ENCODE measurements at places on chromosomes 7 and 10.

GRCh38 chr7:116354171-116354545 is 143.8 kb downstream of the TES start:
- DNase-seq, result no peak

DNA sequence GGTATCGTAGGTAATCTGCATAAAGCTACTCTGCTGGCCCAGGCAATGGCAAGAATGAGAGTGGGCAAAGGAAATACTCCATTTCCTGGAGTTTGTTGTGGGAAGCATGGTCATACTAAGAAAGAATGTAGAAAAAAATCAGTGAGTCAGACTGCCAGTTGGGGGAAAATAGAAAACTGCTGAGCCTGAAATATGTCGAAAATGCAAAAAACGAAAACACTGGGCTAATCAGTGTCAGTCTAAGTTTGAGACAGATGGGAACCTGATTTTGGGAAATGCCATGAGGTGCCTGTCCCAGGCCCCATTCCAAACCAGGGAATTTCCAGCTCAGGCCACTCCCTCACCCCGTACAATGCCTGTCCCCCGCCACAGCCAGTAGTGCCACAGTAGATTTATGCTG is 150.0 kb downstream of the ZNF33B start:
- no peak for DNase-seq

- DNase-seq, result no peak
Measured at GRCh38 chr7:84251277-84251781, 56.7 kb upstream of the SEMA3A start.

GRCh38 chr7:155405399-155406318 is 52.3 kb upstream of the EN2 start:
- DNase-seq, result peak; percentile 28

- DNase-seq, result peak; percentile 94
Measured at GRCh38 chr7:30938435-30939316, 25.1 kb upstream of the GHRHR start.

GRCh38 chr7:18770154-18770811 is 274.7 kb downstream of the HDAC9 start:
- DNase-seq, result no peak

- DNase-seq, result no peak
Measured at GRCh38 chr10:97705006-97705670, 8.4 kb upstream of the MARVELD1 start.

- DNase-seq, result no peak
Measured at GRCh38 chr10:113980408-113981087, 63.1 kb upstream of the ADRB1 start.

DNA sequence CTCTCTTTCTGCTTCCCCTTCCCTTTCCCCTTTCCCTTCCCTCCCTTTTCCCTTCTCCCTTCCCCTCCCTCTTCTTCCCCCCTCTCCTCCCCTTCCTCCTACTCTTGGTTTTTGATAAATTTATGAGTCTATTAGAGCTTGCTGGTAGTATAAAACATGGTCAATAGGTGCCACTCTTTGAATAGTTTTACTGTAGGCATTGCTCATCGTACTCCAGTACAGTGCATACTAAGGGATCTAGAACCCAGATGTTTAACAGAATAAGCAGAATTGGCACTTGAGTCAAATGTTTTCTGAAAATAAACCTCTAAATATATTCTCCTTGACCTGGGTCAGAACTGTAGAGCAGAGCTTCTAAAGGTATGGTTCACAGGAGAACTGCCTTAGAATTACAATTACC is 126.7 kb downstream of the SORCS3 start:
- no peak for DNase-seq

- DNase-seq, result peak; percentile 47
Measured at GRCh38 chr7:70694434-70694970, 437.4 kb upstream of the GALNT17 start.

GRCh38 chr7:93544691-93545090 is 29.8 kb downstream of the CALCR start:
- DNase-seq, result no peak

- no peak for DNase-seq
Measured at GRCh38 chr7:148711191-148712102, 12.7 kb downstream of the CUL1 start.

GRCh38 chr7:123717689-123718088 is 31.1 kb downstream of the WASL start:
- no peak for DNase-seq

All from endothelial cell (in vitro differentiated cells).